Activated T-helper 1 cell treated with anti-CD3 and anti-CD28 coated beads, Interleukin-12 subunit alpha, Interleukin-12 subunit beta, Interleukin-2, Interleukin-4 antibody, amounts not matched to agents 30 ng/mL and 10 ng/mL and 1 ng/mL, durations not matched to agents 14 hours and 24 hours and 36 hours (primary cell): ENCODE measurements at places on chromosomes 3 and 15.

GRCh38 chr3:60622349-60622748 is 628.9 kb downstream of the FHIT start:
- no peak for DNase-seq

- DNase-seq, result no peak
Measured at GRCh38 chr3:8743911-8744310, 10.3 kb downstream of the CAV3 start.

GRCh38 chr15:80844011-80844732 is 65.0 kb downstream of the CEMIP start:
- no peak for DNase-seq

DNA sequence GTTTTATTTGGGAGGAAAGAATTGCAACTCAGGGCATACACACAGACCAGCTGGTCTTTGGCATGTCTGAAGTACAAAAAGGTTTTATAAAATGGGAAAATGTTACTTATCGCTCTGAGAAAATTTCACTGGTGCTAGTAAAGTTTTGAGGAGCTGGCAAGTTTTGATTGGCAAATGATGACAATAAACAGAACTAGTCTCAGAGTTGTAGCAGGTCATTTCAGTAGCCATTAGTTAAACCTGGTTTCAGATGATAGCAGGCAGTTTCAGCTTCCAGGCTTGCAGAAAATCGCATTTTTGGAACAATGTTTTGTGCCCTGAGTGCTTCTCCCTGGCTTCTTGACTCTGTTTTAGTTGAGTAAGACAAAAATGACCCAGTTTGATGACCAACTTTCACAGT is 10.7 kb downstream of the B2M start:
- no peak for DNase-seq

- DNase-seq, result no peak
Measured at GRCh38 chr3:10523561-10523960, 18.2 kb upstream of the ATP2B2 start.

- DNase-seq, result no peak
Measured at GRCh38 chr3:123004201-123004918, 23.2 kb downstream of the SEMA5B start.

- no peak for DNase-seq
Measured at GRCh38 chr15:97517737-97518136, 442.8 kb upstream of the ARRDC4 start.

GRCh38 chr3:42655331-42655888 is 1.9 kb downstream of the ZBTB47 start:
- no peak for DNase-seq

GRCh38 chr3:118817748-118818165 is 216.9 kb downstream of the IGSF11 start:
- no peak for DNase-seq

DNA sequence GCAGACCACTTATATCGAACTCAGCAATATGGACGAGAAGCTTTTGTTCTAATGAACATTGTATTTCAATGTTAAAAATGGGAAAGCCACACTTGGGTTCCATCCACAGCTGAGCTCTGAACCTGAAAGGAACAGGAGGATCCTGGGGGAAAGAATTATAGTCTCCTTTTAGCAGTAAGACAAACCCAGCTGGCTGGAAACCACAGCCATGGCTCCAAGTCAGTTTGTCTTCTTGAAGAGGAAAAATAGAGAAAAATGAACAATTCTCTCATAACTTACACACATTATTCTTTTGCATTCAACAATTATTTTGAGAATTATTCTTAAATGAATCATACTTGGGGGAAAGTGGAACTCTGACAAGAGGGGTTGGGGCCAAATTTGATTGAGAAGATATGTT is 149.2 kb upstream of the VEPH1 start:
- DNase-seq, result no peak

DNA sequence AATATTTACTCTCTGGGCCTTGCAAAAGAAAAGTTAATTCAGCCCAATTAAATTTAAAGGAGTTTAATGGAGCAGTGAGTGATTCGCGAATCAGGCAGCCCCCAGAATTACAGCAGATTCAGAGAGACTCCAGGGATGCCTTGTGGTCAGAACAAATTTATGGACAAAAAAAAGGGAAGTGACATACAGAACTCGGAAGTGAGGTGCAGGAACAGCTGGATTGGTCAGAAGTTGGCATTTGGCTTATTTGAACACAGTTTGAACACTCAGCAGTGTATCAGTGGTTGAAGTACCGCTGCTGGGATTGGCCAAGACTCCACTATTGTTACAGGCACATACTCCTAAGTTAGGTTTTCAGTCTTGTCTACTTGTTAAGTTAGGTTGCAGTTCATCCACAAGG is 145.0 kb upstream of the GAP43 start:
- no peak for DNase-seq

DNA sequence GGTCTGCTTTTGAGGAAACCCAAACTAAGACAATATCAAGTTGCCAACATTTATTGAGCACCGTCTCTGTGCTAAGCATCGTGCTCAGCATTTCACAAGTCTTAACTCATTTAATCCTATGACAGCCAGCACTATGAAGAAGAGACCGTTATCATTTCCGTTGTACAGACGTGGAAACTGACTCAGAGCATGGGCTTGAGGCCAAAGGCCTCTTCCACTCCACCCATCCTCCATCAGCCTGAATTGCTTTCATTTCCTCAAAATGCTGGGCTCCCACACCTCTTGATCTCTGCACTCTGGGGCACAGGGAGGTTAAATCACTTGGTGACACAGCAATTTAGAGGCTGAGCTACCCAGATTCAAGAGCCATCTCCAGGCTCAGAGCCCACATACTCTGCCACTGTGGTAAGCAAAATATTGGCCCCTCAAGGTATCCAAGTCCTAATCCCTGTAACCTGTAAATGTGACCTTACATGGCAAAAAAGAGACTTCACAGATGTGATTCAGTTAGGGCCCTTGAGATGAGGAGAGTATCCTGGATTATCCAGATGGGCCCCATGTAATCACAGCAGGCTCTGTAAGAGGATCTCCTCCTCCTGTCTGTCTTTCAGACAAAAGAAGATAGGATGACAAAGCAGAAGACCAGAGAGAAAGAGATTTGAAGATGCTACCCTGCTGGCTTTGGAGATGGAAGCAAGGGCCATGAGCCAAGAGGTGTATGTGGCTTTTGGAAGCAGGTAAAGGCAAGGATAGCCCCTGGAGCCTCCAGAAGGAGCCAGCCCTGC is 24.3 kb upstream of the FLNB start:
- DNase-seq, result peak; percentile 52

DNA sequence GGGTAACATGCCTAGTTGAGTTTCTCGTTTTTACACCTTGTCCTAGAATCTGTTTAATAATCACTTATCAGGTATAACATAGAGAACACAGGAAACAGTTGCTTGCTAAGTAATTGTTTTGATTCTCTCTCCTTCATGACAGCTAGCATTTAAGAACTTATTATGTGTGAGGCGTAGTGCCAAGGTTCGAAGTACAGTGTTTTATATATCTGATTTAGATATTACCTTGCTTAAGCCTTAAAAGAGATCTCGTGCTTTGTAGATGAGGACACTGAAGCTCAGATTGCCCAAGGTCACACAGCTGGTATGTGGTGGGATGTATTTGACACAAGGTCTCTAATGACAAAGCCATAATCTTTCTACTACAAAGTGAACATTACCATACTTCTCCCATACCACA is 29.0 kb upstream of the IFT57 start:
- DNase-seq, result no peak

GRCh38 chr3:95459706-95460105 is 1354.7 kb upstream of the EPHA6 start:
- DNase-seq, result no peak

- DNase-seq, result no peak
Measured at GRCh38 chr3:111762537-111762936, 96.5 kb upstream of the PHLDB2 start.

- DNase-seq, result no peak
Measured at GRCh38 chr15:31448635-31448979, 122.0 kb downstream of the KLF13 start.

DNA sequence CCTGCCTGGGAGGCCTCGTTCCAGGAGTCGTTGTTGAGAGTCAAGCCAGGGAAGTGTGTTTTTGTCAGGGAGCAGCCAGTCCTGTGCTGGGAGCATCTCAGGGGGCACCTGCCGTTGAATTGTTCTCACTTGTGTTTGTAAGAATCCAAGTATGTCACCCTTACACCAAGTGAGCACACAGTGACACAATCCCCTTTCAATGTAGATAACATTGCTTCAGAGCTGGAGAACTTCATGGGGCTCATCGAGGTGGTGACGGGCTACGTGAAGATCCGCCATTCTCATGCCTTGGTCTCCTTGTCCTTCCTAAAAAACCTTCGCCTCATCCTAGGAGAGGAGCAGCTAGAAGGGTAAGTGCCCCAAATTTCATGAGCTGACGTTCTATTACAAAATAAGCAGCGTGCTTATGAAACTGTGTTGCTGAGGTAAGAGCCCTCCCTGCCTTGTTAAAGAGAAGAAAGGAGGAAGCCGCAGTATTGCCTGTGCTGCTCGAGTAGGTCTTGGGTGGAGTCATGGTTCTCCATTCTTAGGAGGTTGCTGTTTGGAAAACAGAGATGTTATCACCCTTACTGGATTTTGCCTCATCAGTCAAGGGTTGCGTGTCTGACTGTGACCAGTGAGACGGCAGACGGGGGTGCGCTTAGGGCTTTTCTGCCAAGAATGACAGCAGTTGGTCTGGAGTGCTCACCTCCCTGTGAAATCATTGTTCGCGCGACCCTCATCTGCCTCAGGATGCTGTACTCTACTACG is 108.1 kb downstream of the PGPEP1L start:
- no peak for DNase-seq
